Activated T-cell treated with anti-CD3 and anti-CD28 coated beads, Interleukin-2, amount 50 U/mL, for 4 hours (primary cell): ENCODE measurements at places on chromosomes 5 and 9. TPM values are rescaled to one million over a fixed set of nuclear protein-coding genes. Genes with fewer than 3 reads are reported as not detected.

The WNK2 gene
- total RNA-seq, result 3.0 TPM

DNA sequence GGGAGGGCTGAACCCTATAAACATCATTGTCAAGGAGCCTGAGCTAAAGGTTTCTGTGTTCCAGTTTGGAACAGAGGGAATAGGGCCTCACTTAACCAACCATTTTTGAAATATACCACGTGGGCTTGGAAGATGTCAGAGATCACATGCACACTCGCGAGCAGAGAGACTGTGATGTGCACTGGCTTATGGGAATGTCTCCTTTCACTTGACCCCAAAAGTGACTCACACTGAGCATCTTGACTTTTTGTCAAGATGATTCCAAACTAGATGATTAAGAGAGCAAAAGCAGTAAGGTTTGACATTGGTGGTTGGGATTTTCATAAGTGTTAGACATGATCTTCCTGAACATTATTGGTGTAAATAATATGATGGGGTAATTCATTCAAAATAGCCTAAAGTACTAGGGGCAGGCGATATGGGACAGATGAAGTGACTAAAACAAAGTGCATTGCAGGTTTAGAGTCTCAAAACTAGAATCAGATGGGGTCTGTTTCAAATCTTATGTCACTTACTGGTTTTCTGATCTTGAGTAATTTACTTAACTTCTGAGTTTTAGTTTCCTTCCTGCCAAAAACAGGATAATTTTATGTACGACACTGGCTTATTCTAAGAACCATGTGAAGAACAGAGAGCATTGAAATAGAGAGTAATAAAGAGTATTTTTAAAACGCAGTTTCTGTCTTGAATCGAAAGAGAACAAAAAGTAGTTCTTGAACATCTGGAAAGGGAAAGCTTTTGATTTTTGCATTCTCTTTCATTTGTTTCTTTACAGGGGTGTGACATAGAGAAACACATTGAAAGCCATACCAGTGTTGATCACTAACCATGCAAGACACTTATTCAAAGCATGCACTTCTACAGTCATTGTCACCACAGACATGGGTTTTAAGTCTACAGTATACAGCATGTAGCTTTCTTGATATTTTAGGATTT is 383.0 kb downstream of the DIRAS2 start:
- DNase-seq, result no peak

- DNase-seq, result no peak
Observed at GRCh38 chr9:98356953-98357690, 101.7 kb upstream of the TBC1D2 start.

GRCh38 chr5:146025681-146026080 is 79.7 kb downstream of the PLAC8L1 start:
- no peak for DNase-seq

DNA sequence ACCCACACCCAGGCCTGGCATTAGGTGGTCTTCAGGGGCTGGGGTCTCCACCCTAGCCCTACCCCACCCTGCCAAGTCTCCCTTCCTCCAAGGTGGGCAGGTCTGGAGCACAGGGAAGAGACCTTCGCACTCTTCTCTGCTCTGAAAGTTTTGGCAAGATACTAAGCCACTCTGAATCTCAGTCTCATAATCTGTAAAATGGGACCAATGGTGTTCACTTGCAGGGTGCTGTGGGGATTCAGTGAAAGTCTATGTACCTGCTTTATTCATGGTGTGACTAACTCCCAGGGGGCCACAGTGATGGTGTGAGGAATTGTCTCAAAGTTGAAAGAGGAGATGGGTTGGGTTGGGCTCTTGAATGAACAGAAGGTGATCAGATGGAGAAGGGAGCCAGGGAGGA is 25.0 kb downstream of the LHX2 start:
- no peak for DNase-seq

GRCh38 chr5:179124853-179125788 is 64.9 kb downstream of the ZNF354C start:
- DNase-seq, result no peak

GRCh38 chr5:137758715-137759306 is 4.6 kb upstream of the HNRNPA0 start:
- no peak for DNase-seq
